ENCODE measurements at places on chromosomes 12 and 14. TPM values are rescaled to one million over a fixed set of nuclear protein-coding genes. Genes with fewer than 3 reads are reported as not detected.

The CLEC14A gene
- total RNA-seq, result not detected

The SYCP3 gene
- total RNA-seq, result 0.75 TPM

The KRT5 gene
- total RNA-seq, result not detected

The FGF23 gene
- total RNA-seq, result not detected

The AMHR2 gene
- total RNA-seq, result not detected

The WSCD2 gene
- total RNA-seq, result not detected

The KIAA0586 gene
- 29.7 TPM for total RNA-seq

The CCDC184 gene
- total RNA-seq, result 0.17 TPM

The TULP3 gene
- total RNA-seq, result 9.1 TPM

The PRPH gene
- not detected for total RNA-seq

The AHNAK2 gene
- not detected for total RNA-seq

The OR4E2 gene
- not detected for total RNA-seq

The DAO gene
- total RNA-seq, result not detected

The PTPN21 gene
- total RNA-seq, result not detected

The VWF gene
- not detected for total RNA-seq

The TSHR gene
- 1.0 TPM for total RNA-seq

The LRRK2 gene
- 0.02 TPM for total RNA-seq

The SLC8A3 gene
- total RNA-seq, result not detected

The SLC35E3 gene
- 8.1 TPM for total RNA-seq

The POLE2 gene
- total RNA-seq, result 32.3 TPM

The UBE2N gene
- total RNA-seq, result 189 TPM

The B4GALNT3 gene
- total RNA-seq, result 7.0 TPM

The CMKLR1 gene
- total RNA-seq, result not detected

Measured in activated CD4-positive, alpha-beta T cell treated with anti-CD3 and anti-CD28 coated beads, Interleukin-2, amount 10 ng/mL, durations not matched to agents 7 days and 5 days (primary cell).